Chondrocyte (in vitro differentiated cells): ENCODE measurements at places on chromosomes 13 and 19. TPM values are rescaled to one million over a fixed set of nuclear protein-coding genes. Genes with fewer than 3 reads are reported as not detected.
A peak's percentile ranks its signal among the peaks of the same experiment; 100 is the strongest.

The LRRC25 gene
- not detected in 3 replicates for total RNA-seq

DNA sequence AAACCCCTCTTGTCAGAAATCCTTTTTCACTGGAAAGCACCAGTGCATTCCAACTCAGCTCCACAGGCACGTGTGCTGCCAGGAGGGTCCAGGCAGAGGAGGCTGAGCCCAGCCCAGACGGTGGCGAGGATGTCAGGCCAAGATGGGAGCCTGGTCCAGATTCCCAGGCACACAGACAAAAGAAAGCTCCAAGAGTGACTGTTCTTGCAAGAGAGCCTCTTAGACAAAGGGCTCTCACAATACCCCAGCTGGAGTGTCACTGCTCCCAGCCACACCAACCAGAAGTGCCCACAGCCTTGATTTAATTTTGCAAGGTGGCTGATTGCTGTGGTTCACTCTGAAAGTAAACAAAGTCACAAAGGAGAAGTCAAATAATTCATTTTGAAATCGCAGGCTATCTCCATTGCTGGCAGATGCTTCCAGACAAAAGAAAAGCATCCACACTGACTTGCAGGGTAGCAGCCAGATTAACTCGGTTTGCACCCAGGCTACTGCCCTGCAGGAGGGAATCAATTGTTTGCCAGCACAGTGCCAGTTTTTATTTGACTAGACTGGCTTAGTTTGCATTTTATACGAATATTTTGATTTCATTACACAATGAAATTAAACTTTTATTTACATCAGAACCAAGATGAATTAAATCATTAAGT is 95.1 kb downstream of the RAB20 start:
- H3K27me3 ChIP-seq: no peaks in the 10 kb centered on the region
- no peak overlapping the region for H3K4me3 ChIP-seq
- DNase-seq: no peak
- H3K4me1 ChIP-seq: peaks cover 10% of the 10 kb centered on the region
- H3K36me3 ChIP-seq: peaks cover 64% of the 10 kb centered on the region

GRCh38 chr13:35211949-35212348 is 264.5 kb downstream of the MAB21L1 start:
- peaks cover 1% of the 10 kb centered on the region for H3K36me3 ChIP-seq
- no peak overlapping the region for H3K4me3 ChIP-seq
- H3K27me3 ChIP-seq: no peaks in the 10 kb centered on the region
- H3K4me1 ChIP-seq: no peaks in the 10 kb centered on the region
- H3K27ac ChIP-seq: no peak overlapping the region

DNA sequence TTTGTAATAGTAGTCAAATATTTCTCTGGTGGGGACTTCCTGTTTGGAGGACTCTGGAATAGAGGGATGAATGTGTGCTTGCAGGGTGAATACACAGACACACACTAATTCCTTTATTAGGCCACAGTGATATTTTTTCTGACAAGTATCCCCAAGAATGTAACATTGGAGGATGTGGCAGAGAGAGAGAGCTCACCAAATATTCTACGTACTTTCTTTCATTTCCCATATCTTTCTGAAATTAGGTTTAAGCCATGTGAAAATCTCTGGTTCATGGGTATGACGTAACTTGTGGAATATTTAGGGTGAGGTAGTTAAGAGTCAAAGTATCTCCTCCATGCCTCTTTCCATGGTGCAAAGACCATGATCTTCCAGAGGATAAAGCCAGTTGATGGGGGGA is 463.4 kb downstream of the DIAPH3 start:
- H3K4me3 ChIP-seq: no peak overlapping the region
- H3K4me1 ChIP-seq: peaks cover 5% of the 10 kb centered on the region
- H3K27ac ChIP-seq: no peak overlapping the region
- H3K27me3 ChIP-seq: no peaks in the 10 kb centered on the region
- no peaks in the 10 kb centered on the region for H3K36me3 ChIP-seq

The LENG9 gene
- 10.2 to 14.8 TPM (median 13.2 TPM) in 3 replicates for total RNA-seq

The TPTE2 gene
- not detected in 3 replicates for total RNA-seq

GRCh38 chr19:40907968-40908735 is 26.1 kb upstream of the CYP2A7 start:
- no peaks in the 10 kb centered on the region for H3K36me3 ChIP-seq
- no peaks in the 10 kb centered on the region for H3K4me1 ChIP-seq
- H3K27me3 ChIP-seq: peaks cover 13% of the 10 kb centered on the region
- DNase-seq: no peak

GRCh38 chr19:6088602-6089049 is 21.7 kb downstream of the RFX2 start:
- peak overlapping the region; percentile 26 for H3K4me3 ChIP-seq
- peak overlapping the region; percentile 86 for H3K27ac ChIP-seq
- no peaks in the 10 kb centered on the region for H3K27me3 ChIP-seq
- no peak for DNase-seq
- H3K36me3 ChIP-seq: no peaks in the 10 kb centered on the region

The CCDC169 gene
- total RNA-seq: 1.8 to 2.3 TPM (median 2.2 TPM) in 3 replicates

DNA sequence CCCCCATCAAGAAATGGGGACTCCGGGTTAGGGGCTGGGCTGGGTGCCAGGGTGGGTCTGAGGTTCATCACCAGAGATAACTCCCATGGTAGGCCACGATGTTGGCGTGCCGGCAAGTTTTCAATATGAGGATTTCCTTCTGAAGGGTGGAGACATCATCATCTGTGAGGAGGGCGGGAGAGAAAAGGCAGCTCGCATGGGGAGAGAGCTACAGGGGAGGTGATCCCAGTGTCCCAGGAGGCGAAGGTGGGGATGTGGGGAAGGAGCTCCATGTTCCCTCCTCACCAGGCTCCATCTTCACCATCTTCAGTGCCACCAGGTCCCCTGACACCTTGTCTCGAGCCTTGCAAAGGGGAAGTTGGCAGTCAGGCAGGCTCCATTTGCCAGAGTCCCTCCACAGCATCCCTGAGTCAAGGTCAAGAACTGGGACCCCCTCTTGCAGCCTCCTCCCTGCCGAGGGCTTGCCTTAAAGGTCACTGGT is 430 bp downstream of the MAP4K1 start:
- H3K27ac ChIP-seq: no peak overlapping the region
- peaks cover 7% of the 10 kb centered on the region for H3K36me3 ChIP-seq
- DNase-seq: no peak
- H3K27me3 ChIP-seq: no peaks in the 10 kb centered on the region

- no peak for DNase-seq
- H3K4me3 ChIP-seq: no peak overlapping the region
- H3K4me1 ChIP-seq: no peaks in the 10 kb centered on the region
- H3K36me3 ChIP-seq: no peaks in the 10 kb centered on the region
- H3K27me3 ChIP-seq: no peaks in the 10 kb centered on the region
- no peak overlapping the region for H3K27ac ChIP-seq
Observed at GRCh38 chr13:66888698-66889097, 341.4 kb downstream of the PCDH9 start.

- DNase-seq: no peak
- H3K27ac ChIP-seq: no peak within 1 kb of the TSS
- no peaks in the 10 kb centered on the region for H3K27me3 ChIP-seq
- no peaks in the 10 kb centered on the region for H3K36me3 ChIP-seq
- H3K4me3 ChIP-seq: no peak within 1 kb of the TSS
- peaks cover 9% of the 10 kb centered on the region for H3K4me1 ChIP-seq
Observed at GRCh38 chr19:35041548-35042055, at the start of gene HPN. Gene HPN, plus strand, starts transcription at chr19:35041721. Its CDS starts 786 bp downstream, at chr19:35042507.

GRCh38 chr13:78787190-78787589 is 128.2 kb upstream of the OBI1 start:
- peaks cover 11% of the 10 kb centered on the region for H3K27me3 ChIP-seq
- H3K4me1 ChIP-seq: no peaks in the 10 kb centered on the region
- no peaks in the 10 kb centered on the region for H3K36me3 ChIP-seq
- no peak overlapping the region for H3K27ac ChIP-seq

DNA sequence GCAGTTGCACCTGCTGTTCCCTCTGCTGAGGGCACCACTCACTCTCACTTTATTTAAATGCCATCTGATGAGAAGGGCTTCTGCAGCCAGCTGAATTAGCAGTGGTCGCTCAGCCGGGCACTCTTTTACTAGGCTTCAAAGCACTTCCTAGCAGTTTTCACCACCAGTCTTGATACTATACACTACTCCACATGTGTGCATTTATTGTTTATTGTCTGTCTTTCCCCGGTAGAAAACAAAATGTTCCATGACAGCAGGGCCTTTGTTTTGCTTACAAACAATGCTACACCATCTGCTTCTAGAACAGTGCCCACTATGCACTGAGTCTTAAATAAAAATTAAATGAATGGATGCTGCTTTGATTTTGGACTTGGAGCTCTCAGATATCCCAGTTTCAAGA is 404.9 kb downstream of the FGF14 start:
- H3K27ac ChIP-seq: no peak overlapping the region
- DNase-seq: no peak
- H3K4me1 ChIP-seq: no peaks in the 10 kb centered on the region
- H3K4me3 ChIP-seq: no peak overlapping the region

The SIGLEC8 gene
- total RNA-seq: not detected in 3 replicates

The CD70 gene
- total RNA-seq: 3.3 to 8.1 TPM (median 3.9 TPM) in 3 replicates

- no peaks in the 10 kb centered on the region for H3K27me3 ChIP-seq
- no peaks in the 10 kb centered on the region for H3K36me3 ChIP-seq
Observed at GRCh38 chr19:28701491-28701890, 511.5 kb downstream of the UQCRFS1 start.

DNA sequence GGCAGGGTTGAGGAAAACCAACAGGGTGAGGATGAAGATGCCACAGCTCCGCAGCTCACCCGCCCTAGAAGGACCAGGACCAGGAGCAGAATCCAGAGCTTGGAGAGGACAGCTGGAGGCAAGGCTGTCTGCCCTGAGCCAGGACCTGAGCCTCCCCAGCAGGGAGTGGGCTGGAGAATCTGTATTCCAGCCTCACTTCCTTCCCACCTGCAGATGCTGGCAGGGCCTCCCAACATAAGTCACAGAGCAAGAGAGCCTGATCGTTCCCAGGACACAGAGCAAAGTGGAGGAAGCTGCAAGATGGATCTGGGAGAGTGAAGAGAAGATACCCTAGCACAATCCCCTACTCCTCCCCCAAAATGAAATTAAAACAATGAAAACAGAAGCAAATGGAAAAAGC is 61.7 kb upstream of the WASF3 start:
- no peaks in the 10 kb centered on the region for H3K27me3 ChIP-seq
- H3K4me3 ChIP-seq: no peak overlapping the region
- H3K27ac ChIP-seq: no peak overlapping the region
- no peaks in the 10 kb centered on the region for H3K36me3 ChIP-seq
- DNase-seq: no peak

DNA sequence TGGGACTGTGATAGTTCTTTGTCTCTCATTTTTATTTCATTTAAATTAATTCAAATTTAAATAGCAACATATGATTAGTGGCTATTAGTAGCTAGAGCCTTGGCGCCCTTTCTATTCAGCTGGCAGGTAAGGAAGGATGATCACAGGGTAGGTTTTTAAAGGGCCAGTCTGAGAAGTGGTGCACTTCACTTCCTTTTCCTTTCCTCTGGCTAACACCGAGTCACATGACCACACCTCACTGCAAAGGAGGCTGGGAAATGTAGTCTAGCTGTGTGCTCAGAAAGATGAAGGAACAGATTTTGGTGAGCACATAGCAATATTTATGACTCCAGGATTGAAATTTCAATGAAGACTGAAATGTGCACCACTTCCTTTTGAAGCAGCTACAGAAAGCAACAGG is 128.7 kb downstream of the TSHZ3 start:
- no peaks in the 10 kb centered on the region for H3K27me3 ChIP-seq
- no peaks in the 10 kb centered on the region for H3K36me3 ChIP-seq
- no peak overlapping the region for H3K4me3 ChIP-seq
- H3K4me1 ChIP-seq: peaks cover 12% of the 10 kb centered on the region

The OXGR1 gene
- total RNA-seq: not detected in 3 replicates

- peaks cover 12% of the 10 kb centered on the region for H3K27me3 ChIP-seq
- H3K4me3 ChIP-seq: no peak overlapping the region
- H3K27ac ChIP-seq: no peak overlapping the region
- H3K36me3 ChIP-seq: no peaks in the 10 kb centered on the region
Observed at GRCh38 chr13:27005556-27005955, 166.1 kb downstream of the USP12 start.

DNA sequence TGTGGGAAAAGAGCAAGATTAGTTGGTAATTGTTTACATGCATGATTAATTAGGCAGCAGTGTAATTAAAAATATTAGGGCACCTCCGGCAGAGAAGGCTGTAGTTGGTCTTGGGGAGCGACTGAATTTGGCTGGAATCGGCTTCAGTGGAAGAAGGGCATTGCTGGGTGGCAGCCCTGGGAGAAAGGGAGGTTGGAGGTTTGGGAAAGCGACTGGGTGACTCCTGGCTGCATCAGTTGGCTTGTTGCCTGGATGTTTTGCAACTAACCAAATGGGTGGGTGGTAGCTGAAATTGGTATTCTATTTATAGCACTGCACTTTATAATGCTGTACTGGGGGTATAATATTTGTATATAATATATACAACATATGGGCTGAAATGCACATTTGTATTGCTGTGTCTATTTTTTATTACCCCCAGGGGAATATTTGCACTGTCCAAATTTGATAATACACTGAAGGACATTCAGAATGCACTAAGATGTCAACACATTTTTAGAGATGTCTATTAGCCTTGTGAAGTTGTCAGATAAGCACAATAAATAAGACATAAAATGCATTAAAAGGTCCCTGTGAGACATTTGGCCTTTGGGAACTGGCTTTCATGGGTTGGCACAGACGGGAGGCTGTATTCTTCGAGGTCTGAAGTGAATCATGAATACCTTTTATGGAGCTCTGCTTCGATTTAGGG is 1.7 kb downstream of the B3GLCT start:
- no peak for DNase-seq
- H3K4me1 ChIP-seq: peaks cover 20% of the 10 kb centered on the region
- H3K4me3 ChIP-seq: peak overlapping the region; percentile 72
- H3K36me3 ChIP-seq: no peaks in the 10 kb centered on the region
- no peaks in the 10 kb centered on the region for H3K27me3 ChIP-seq

DNA sequence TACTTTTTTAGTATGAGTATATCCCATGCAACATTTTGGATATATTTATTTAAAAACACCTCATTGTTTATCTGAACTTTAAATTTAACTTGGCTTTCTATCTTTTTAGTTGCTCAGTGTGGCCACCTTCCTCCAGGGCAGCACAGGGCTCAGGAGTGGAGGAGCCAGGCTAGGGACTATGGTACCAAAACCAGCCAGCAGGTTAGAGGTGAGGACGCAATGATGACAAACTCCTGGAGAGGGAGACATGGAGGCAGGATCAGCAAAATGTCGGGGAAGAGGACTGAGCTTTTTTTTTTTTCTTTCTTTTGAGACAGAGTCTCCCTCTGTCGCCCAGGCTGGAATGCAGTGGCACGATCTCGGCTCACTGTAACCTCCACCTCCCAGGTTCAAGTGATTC is 29.6 kb upstream of the CALM3 start:
- peaks cover 5% of the 10 kb centered on the region for H3K36me3 ChIP-seq
- H3K4me3 ChIP-seq: no peak overlapping the region
- no peak overlapping the region for H3K27ac ChIP-seq
- DNase-seq: no peak
- H3K4me1 ChIP-seq: peaks cover 6% of the 10 kb centered on the region

GRCh38 chr13:49563516-49563915 is 21.8 kb downstream of the RCBTB1 start:
- H3K27me3 ChIP-seq: no peaks in the 10 kb centered on the region
- DNase-seq: no peak
- peaks cover 13% of the 10 kb centered on the region for H3K4me1 ChIP-seq
- peaks cover 16% of the 10 kb centered on the region for H3K36me3 ChIP-seq
- no peak overlapping the region for H3K4me3 ChIP-seq

GRCh38 chr13:73000027-73000674 is 58.7 kb upstream of the KLF5 start:
- peaks cover 4% of the 10 kb centered on the region for H3K4me1 ChIP-seq
- peaks cover 6% of the 10 kb centered on the region for H3K36me3 ChIP-seq
- no peak overlapping the region for H3K27ac ChIP-seq
- H3K4me3 ChIP-seq: no peak overlapping the region
- DNase-seq: no peak

GRCh38 chr19:7492142-7492541 is 3.3 kb upstream of the PEX11G start:
- H3K27ac ChIP-seq: no peak overlapping the region
- no peak overlapping the region for H3K4me3 ChIP-seq
- H3K4me1 ChIP-seq: peaks cover 14% of the 10 kb centered on the region

The FCAR gene
- not detected in 3 replicates for total RNA-seq

The BLOC1S3 gene
- 15.1 to 21.0 TPM (median 17.6 TPM) in 3 replicates for total RNA-seq
